PC-9 (cell line): ENCODE measurements at places on chromosomes 6 and 20. TPM values are rescaled to one million over a fixed set of nuclear protein-coding genes. Genes with fewer than 3 reads are reported as not detected.
A peak's percentile ranks its signal among the peaks of the same experiment; 100 is the strongest.

DNA sequence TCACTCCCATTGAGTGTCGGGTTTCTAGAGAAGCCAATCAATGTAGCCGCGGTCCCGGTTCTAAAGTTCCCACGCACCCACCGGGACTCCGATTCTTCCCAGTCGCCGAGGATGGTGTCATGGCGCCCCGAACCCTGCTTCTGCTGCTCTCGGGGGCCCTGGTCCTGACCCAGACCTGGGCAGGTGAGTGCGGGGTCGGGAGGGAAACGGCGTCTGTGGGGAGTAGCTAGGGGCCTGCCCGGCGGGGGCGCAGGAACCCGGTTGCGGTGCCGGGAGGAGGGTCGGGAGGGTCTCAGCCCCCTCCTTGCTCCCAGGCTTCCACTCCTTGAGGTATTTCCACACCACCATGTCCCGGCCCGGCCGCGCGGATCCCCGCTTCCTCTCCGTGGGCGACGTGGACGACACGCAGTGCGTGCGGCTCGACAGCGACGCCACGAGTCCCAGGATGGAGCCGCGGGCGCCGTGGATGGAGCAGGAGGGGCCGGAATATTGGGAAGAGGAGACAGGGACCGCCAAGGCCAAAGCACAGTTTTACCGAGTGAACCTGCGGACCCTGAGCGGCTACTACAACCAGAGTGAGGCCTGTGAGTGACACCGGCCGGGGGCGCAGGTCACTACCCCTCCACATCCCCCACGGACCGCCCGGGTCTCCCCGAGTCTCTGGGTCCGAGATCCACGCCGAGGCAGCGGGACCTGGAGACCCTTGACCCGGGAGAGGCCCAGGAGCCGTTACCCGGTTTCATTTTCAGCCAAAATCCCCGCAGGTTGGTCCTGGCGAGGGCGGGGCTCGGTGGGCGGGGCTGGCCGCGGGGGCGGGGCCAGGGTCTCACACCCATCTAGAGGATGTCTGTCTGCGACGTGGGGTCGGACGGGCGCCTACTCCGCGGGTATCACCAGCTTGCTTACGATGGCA lies 35.2 kb upstream of the HLA-G start:
- DNase-seq, result peak; percentile 69

GRCh38 chr6:166830891-166831363 lies 125.4 kb downstream of the RNASET2 start:
- no peak for DNase-seq

DNA sequence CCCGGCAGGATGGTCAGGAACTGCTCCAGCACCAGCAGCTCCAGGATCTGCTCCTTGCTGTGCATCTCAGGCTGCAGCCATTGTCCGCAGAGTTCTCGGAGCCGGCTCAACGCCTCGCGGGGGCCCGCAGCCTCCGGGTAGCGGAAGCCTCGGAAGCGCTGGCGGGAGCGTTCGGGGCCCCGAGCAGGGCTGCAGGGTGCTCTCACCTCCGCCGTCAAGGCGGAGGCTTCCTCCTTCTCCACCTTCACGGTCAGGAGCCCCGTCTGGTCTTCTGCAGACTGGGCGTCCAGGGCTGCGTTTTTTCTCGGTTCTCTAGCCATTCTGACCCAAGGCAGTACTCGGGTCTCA lies 434 bp downstream of the ZKSCAN4 start:
- no peak for DNase-seq

KCNK16 gene
- total RNA-seq, result not detected in 2 replicates
